ENCODE measurements at places on chromosomes 5 and 9.

DNA sequence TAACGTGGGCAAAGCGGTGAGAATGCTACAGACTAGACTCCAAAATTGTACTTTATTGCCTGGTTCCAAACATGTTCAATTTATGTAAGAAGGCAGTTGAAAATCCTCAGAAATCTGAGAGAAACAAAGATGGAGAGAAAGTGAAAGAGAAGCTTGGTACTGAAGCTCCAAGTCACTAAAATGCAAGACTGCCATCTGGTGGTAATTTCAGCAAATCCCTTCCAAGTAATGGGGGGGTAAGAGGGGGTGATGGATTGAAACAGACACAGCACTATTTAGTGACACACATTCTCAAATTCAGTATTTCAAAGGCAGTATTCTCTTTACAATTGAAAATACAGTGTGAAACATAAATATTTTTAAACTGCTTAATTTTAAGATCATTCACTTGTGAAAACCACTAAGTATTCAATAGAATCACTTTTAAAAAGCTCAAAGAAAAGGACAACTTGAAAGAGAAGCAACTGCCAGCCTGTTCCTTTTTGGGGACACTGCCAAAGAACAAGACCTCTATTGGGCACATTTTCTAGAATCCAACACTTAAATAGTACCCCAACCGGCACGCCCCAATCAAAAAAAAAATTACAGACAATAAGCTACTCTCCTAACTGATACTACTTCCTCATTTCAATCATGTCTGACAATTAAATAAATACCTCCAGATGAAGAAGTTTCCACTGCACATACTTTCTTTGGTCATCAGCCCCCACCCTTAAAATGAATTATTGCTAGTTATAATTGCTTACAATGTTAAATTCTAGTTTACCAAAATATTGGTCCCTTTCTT is 131.5 kb downstream of the AGTPBP1 start:
- DNase-seq = peak; percentile 70

- no peak for DNase-seq
These were observed 158.3 kb downstream of the FAM174A start for GRCh38 chr5:100693481-100693880.

DNA sequence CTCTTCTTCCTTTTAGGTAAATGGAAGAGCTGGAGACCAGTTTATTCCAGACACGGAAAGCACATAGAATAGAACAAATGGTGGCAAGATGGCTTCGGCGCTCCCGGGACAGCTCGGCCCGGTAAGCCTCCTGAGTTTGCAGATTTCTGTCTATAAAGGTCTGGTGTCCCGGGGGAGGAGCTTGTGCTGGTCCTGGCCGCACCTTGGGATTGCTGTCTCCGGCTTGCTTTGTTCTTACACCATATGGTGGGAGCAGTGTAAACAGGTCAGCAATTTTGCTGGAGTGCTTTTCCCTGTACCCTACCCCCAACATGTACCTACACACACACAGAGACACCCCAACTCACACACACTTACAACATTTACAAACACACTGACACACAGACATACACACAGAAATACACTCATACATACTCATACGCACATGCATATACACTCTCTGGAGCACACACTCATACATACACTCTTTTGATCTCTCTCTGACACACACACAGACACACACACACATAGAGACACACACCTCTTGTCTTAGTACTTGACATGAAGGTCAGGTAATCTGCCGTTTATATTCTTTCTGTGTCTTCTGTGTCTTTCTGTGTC is 42.0 kb downstream of the FRMPD1 start:
- DNase-seq = no peak

DNA sequence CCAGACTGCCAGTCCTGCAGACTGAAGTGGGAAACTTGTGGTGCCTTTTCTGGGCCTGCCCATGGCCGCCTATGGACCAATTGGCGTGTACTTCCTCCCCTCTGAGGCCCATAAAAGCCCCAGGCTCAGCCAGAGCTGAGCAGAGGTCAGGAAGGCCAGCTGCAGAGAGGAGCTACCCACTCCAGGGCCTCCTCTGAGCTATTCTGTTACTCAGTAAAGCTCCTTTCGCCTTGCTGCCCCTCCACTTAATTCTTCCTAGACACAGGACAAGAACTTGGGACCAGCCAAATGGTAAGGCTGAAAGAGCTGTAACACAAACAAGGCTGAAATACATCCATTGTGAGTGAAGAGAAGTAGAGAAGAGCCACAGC is 106.4 kb downstream of the C9orf50 start:
- no peak for DNase-seq

- no peak for DNase-seq
These were observed 3.4 kb upstream of the GALNT12 start for GRCh38 chr9:98804083-98804482.

GRCh38 chr5:173228639-173229381 is 6.2 kb downstream of the NKX2-5 start:
- no peak for DNase-seq

DNA sequence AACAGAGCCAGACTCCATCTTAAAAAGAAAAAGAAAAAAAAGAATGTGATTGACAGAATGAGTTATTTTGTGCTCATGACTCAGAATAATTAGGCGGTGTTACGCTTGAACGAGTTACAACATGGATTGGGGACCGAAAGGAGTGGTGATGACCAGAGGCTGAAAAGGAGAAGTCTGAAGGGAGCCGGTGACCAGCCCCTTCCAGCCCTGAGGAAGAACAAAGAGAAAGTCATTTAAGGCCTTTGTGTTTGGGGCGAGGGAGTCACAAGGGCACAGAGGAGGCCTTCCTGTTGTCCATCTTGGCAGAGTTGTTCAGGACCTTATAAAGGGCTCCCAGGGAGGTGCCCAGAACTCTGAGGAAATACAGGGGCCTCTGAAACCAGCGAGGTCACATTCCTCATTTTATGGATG is 131.6 kb downstream of the GOLPH3 start:
- DNase-seq = no peak

- DNase-seq = no peak
These were observed 98.3 kb downstream of the UGCG start for GRCh38 chr9:111994831-111995458.

- no peak for DNase-seq
These were observed 62.9 kb downstream of the SLC28A3 start for GRCh38 chr9:84277646-84278045.

- DNase-seq = no peak
These were observed 5.9 kb downstream of the MED22 start for GRCh38 chr9:133342069-133342406.

DNA sequence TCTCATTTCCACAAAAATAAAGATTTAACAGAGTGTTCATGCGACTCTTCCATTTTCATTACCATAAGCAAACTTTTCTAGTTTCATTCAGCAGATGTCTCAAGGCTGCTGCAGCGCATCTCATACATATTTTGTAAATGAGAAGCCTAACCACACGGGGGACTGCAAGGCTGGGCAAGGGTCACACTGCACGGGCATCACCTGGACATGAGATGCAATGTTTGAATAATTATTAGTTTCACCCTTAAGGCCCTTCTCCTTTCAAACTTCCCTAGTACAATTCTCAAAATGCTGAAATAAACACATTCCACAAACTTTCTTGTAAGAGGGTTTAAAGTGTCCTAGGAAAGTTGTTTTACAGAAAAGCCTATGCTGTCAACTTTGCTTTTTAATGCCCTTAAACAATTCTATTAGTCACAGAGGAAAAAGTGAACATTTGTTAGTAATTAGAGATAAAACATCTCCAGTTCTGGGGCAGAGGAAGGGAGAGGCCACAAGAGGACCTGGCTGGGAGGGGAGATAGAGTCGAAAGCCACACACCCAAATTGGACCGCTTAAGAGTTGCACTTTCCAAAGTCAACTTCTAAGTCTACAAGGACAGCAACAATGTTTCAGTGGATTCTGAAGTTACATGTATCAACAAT is 1.3 kb downstream of the DENND1A start:
- peak; percentile 62 for DNase-seq
